Trophoblast cell (in vitro differentiated cells and primary cell): ENCODE measurements at places on chromosomes 13 and 19.

GRCh38 chr19:51365965-51366388, at the start of gene ETFB:
TSS of gene ETFB (minus strand) at chr19:51366388. CDS start at chr19:51366326, 62 bp downstream.
- DNase-seq: no peak

GRCh38 chr19:3266792-3267514, 42.5 kb downstream of the CELF5 start:
- no peak for DNase-seq

- DNase-seq: no peak
Observed at GRCh38 chr13:67299751-67300150, 69.6 kb upstream of the PCDH9 start.

DNA sequence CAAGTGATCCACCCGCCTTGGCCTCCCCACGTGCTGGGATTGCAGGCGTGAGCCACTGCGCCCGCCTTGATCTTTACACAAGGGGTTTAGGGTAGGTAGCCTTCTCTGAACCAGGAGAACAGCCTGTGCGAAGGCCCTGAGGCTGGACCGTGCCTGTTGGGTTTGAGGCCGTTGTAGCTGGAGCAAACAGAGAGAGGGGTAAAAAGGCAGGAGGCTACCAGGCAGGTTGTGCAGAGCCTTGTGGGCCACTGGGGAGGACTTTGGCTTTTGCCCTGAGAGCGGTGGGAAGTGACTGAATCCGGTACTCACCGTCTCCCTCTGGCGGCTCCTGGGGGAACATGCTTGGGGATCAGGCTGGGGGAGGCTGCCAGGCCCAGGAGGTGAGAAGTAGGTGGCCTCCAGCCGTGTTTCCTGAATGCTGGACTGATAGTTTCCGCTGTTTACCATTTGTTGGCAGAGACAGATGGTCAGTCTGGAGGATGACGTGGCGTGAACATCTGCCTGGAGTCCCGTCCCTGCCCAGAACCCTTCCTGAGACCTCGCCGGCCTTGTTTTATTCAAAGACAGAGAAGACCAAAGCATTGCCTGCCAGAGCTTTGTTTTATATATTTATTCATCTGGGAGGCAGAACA, 24.6 kb downstream of the SPC24 start:
- DNase-seq: peak; percentile 84

- DNase-seq: peak; percentile 75
Observed at GRCh38 chr13:41645331-41645730, 188.0 kb downstream of the RGCC start.

DNA sequence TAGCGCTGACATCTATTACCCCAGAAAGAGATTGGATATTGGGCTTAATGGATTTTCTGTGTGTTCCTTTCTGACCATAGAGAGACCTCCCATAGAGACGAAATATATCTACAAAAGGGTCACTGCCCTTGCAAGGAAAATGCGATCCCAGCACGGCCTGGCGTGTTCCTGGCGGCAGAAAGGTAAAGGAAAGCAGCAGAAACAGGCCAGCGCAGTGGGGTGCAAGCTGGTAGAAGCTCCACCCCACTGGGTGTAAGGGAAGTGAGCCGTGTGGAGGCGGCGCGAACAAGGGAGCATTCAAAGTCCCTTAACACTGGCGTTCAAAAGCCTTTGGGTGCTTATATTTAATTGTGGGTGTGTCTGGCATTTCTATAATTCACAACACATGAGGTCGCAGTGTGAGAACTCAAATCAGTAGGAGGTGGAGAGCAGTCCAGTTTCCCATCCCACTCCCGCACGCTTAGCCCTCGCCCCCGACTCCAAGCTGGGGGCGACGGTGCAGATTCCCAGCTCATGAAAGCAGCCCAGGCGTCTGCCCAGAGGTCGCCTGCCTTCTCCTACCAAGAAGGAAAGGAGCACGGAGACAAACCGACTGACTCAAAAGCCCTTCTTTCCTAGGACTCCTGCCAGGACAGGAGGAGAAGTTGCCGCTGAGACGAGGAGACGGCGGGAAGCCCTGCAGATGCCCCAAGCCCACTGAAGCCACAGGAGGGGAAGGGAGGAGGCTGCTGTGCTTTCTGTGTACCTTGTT, 478.4 kb downstream of the FOXO1 start:
- DNase-seq: no peak

- no peak for DNase-seq
Observed at GRCh38 chr13:102816708-102817107, 17.8 kb downstream of the BIVM start.

DNA sequence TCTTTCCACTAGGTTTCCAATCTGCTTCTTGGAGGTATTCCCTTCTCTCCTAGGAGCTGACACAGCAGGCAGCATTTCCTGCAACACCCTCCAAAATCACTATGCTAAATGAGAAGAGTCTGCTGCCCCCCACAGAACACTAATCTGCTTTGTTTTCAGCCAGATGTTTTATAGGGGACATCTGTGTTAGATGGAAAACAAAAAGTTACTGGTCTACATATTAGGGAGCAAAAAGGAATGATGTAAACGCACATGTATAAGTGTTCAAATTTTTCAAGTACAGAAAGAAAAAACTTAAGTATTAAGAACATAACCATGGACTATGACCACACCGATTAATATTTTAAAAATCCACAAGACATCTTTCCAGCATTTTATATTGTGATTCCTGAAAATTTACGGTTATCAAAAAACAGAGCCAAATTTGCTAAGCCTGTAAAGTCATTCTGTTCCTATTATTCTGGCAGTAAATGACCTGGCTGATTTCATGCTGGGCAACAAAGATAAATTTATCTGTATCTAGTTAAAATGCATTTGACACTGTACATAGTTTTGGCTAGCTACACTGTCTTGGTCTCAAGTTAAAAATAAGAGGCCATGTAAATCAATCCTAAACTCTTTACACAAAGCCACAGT, 63.3 kb downstream of the DCLK1 start:
- DNase-seq: no peak

- no peak for DNase-seq
Observed at GRCh38 chr19:42281827-42282762, 13.0 kb downstream of the CIC start.

- DNase-seq: peak; percentile 49
Observed at GRCh38 chr19:57171551-57172081, 4.3 kb upstream of the DUXA start.

DNA sequence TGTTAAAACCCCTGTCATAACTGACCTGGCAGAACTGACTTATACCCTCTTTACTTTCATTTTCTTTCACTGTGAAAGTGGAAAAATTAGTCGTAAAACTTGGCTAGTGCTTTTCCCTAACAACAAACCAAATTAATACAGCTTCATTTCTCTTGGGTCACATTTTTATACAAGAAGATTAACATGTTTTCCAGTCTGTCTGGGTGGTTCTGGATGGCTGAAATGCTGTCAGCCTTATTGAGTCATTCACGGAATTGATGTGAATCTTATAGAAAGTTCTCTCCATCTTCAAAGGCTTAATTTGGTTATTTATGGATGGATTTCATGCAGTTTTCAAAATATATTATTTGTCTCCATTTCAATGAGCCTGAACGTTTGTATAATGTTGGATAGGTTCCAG, 440.0 kb downstream of the KCTD12 start:
- DNase-seq: no peak

DNA sequence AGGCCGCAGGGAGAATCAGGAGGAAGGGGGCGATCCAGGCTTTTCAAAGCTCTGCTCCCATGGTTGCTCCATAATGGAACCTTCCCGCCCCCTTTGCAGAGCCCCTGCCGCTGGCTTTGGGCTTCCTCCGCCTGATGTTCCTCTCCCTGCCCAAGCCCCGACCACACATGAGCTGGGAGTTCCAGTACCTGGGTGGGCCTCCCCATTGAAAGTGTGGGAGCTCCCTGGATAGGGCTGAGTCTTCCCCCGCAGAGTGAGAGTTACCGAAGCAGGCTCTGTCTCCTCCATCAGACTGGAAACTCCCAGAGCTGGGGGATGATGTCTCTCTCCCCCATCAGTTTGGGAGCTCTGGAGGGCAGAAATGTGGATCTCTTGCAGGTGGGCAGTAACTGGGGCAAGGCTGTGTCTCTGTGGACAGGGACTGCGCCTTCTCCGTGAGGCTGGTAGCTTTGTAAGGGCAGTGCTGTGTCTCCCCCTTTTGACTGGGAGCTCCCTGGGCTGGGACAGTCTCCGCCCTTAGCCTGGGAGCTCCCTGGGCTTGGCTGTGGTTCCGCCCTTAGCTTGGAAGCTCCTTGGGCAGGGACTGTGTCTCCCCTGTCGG, 722 bp downstream of the DCAF15 start:
- DNase-seq: no peak

- no peak for DNase-seq
Observed at GRCh38 chr19:54883228-54883627, 9.2 kb downstream of the FCAR start.

GRCh38 chr19:47274891-47275761, 441 bp downstream of the INAFM1 start:
- DNase-seq: no peak

GRCh38 chr13:111659842-111660241, 339.4 kb downstream of the TEX29 start:
- DNase-seq: no peak

GRCh38 chr13:19862481-19863313, 752 bp downstream of the ZMYM5 start:
- DNase-seq: no peak

DNA sequence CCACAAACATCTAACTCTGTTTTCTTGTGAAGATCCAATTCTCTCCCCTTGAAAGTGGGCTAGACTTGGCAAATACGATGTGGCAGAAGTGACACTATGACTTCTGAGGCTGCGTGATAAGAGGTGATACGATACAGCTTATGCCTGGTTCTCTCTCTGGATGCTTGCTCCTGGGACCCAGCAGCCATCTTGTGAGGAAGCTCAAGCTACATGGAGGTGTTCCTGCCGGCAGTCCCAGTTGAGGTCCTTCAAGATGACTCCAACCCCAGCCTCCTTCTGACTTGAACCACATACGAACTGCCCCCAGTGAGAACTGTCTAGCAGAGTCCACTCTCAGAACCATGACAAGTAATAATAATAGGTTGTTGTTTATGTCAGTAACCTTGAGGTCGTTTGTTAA, 10.7 kb upstream of the FEM1A start:
- DNase-seq: no peak

GRCh38 chr19:18063463-18063862, 23.3 kb downstream of the IL12RB1 start:
- DNase-seq: no peak

DNA sequence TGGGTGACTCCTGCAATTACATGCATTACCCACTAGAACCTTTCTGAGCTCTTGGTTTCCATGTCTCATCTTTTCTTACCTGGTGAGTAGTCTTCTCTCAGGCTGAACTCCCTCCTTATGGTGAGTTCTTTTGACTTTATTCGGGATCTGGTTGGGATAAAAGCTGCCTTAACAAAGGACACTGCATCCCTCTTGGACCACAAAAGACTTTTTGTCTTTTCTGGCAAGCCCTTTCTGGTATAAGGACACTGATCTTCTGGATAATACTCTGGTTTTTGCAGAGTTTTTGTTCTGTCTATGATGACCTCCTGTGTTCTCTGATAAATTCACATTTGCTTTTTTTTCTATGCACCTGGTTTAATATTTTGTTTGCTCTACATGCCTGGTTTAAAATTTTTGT, 66.7 kb downstream of the SLITRK1 start:
- DNase-seq: no peak

- DNase-seq: peak; percentile 75
Observed at GRCh38 chr13:20054586-20054985, 96.1 kb downstream of the ZMYM2 start.

DNA sequence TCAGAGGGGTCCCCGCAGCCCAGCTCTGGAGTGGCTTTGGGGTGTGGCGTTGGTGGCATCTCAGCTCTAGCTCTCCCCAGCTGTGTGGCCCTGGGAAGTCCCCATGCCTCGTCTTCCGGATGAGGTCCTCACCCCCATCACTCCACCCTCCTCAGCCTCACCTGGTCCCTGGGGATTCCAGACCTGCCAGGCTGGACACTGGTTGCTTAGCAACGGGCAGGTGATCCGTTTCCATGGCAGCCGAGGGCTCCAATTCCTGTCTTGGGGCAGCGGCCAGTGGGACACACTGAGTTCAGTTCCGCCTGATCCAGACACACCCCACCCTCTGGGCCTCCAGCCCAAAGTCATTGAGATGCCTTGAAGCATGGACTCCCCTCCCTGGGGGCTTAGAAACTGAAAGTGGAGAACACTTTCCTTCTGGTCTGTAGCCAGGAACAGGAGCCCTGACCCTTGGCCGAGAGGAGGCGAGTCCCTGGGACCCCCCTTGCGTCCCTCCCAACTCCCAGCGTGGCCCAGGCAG, 7.7 kb upstream of the MISP start:
- DNase-seq: peak; percentile 76

GRCh38 chr19:51714848-51715247, 8.9 kb downstream of the HAS1 start:
- DNase-seq: no peak

DNA sequence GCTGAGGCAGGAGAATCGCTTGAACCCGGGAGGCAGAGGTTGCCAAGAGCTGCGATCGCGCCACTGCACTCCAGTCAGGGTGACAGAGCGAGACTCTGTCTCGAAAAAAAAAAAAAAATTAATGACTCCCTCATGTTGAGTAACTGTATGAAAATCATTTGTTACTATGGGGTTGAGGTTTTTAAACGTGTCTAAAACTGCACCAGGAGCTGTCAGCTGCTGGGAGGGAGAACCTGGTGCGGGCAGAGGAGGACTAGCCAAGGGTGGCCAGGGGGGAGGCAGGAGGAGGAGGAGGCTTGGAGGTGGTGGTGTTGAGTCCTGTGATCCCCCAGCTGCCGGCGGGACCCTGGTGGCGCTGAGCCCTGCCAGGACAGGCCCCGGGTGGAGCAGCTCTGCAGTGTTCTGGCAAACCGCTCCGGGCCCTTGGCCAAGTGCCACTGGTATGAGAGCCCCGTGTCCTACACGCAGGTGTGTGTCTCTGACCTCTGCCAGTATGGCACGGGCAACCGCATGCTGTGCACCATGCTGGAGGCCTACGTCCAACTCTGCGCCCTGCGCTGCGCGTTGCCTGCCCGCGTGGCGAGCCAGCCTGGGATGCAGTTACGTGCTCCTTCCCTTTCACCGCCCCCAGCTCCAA, 17.1 kb upstream of the FXYD3 start:
- no peak for DNase-seq

DNA sequence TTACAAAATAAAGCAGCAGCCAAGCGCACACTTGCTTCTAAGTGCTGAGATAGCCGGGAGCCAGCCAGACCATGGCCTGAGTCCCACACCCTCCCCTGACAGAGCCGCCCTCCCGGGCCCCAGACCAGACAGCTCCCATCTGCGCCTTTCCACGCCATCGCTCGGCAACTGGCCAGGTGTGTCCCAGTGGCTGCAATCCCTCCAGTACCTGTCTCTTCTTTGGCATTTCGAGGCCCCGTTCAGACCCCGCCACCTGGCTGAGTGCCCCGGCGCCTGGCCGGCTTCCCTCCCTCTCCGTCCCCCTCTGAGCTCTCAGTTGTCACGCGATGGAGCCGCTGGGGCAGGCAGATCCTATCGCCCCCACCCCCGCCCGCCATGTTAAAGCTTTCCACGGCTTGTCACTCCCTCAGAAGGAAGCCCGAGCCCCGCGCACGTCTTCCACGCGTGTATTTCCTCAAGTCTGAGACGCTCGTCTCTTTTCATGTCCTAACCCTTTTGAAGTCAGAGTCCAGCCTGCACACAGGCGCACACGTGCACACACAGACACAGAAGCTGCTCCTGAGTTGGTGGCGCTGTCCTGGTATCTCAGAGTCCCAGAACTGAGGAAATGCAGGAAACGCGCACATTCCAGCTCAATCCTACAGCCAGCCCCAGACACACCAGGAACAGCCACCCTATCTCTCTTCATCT, 7.9 kb downstream of the MLLT1 start:
- no peak for DNase-seq
